Activated naive CD8-positive, alpha-beta T cell treated with anti-CD3 and anti-CD28 coated beads, Interleukin-2, amount 10 ng/mL, durations not matched to agents 7 days and 5 days (primary cell): ENCODE measurements at places on chromosomes 1 and 21.

DNA sequence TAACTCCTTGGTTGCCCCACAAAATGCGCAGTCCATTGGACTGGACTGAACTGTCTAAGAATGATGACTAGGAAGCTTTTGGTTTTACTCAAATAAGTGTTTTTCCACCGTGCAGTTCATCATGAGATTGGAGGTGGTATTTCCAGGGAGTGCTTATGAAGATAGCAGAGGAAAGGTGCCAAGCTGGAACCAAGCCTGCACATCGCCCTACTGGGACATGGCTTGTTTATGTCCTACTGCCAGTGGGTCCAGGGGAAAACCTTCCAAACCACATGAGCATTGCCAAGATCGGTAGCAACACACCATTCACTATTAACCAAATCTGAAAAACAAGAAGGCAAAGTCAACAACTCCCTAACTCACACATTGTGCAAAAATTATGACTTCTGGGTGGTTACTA, 54.7 kb upstream of the DSCAM start:
- no peaks in the 10 kb centered on the region for H3K4me1 ChIP-seq
- no peaks in the 10 kb centered on the region for H3K36me3 ChIP-seq
- H3K4me3 ChIP-seq = no peak overlapping the region
- DNase-seq = no peak

GRCh38 chr1:86325264-86325663, 70.9 kb downstream of the ODF2L start:
- H3K27ac ChIP-seq = no peak overlapping the region
- H3K4me3 ChIP-seq = no peak overlapping the region
- no peak for DNase-seq
- no peaks in the 10 kb centered on the region for H3K4me1 ChIP-seq
- H3K27me3 ChIP-seq = no peaks in the 10 kb centered on the region

- no peak overlapping the region for H3K4me3 ChIP-seq
- no peak overlapping the region for H3K27ac ChIP-seq
- H3K27me3 ChIP-seq = no peaks in the 10 kb centered on the region
- peaks cover 31% of the 10 kb centered on the region for H3K36me3 ChIP-seq
- no peak for DNase-seq
These were observed 10.3 kb downstream of the AHCTF1 start for GRCh38 chr1:246921481-246921880.

DNA sequence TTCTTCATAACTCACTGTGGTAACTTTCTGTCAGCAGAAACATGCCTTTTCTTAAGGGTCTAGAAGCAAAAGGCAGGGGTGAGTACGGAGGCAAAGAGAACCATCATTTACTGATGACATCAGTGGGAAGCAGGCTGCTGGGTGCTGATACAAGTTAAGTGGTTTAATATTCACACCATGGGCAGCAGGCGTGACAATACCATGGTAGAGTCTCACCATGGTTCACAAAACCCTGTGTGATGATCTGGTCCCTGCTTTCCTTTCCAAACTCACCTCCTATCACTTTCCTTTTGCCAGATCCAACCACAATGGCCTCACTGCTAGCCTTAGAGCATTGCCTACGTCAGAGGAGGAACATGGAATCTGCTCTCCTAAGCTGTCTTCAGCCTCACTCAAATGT, 8.7 kb downstream of the MAB21L3 start:
- H3K27ac ChIP-seq = no peak overlapping the region
- no peak overlapping the region for H3K4me3 ChIP-seq
- no peaks in the 10 kb centered on the region for H3K4me1 ChIP-seq
- H3K36me3 ChIP-seq = no peaks in the 10 kb centered on the region
- no peak for DNase-seq
- peaks cover 12% of the 10 kb centered on the region for H3K27me3 ChIP-seq

DNA sequence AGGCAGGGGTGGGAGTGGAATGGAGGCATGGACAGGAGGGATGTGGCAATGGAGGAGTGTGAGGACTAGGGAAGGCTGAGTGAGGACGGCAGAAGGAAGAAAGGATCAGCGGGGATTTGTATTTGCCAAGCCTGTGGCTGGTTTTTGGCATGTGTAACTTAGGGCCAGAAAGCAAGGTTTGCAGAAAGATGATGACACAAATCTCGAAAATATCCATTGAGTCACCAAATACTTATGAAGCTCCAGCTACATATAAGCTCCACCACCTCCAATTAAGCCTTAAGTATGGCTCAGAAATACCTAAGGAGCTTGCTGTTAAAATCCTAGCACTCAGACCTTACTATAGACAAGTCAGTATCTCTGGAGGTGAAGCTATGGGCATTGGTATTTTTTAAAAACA, 90.1 kb downstream of the OMA1 start:
- no peak overlapping the region for H3K27ac ChIP-seq
- H3K36me3 ChIP-seq = no peaks in the 10 kb centered on the region
- no peaks in the 10 kb centered on the region for H3K27me3 ChIP-seq
- H3K4me3 ChIP-seq = no peak overlapping the region
- H3K4me1 ChIP-seq = no peaks in the 10 kb centered on the region

- peaks cover 3% of the 10 kb centered on the region for H3K27me3 ChIP-seq
- no peak overlapping the region for H3K27ac ChIP-seq
- H3K4me1 ChIP-seq = no peaks in the 10 kb centered on the region
- no peaks in the 10 kb centered on the region for H3K36me3 ChIP-seq
- H3K4me3 ChIP-seq = no peak overlapping the region
These were observed 97.3 kb downstream of the PSMG1 start for GRCh38 chr21:39085843-39086405.

DNA sequence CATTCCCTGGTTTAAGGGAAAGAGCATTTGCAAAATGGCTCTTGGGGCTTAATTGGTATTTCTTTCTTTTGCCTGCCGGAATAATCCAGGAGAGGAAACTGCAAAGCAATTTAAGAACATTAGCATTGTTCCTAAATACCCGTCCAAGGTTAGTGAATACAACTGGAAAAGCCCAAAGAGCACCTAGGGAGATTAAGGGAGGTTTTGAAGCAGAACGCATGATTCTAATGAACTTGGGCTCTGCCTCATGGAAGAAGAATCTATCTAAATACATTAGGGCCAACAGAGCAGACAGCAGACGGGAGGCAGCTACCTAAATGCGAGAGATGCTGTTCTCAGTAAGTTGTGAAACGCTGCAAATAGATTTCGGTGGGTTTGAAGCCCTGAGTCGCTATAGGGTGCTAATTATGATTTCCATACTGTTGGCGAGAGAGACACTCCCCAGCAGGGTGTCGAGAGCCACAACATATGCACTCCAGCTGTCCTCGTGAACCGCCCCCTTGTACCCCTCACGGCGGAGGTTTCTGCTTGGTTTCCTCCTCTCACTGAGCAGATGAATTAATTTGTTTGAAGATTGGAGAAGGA, 326.7 kb upstream of the CAMK1G start:
- no peaks in the 10 kb centered on the region for H3K27me3 ChIP-seq
- no peak overlapping the region for H3K4me3 ChIP-seq
- DNase-seq = no peak
- no peaks in the 10 kb centered on the region for H3K4me1 ChIP-seq
- H3K27ac ChIP-seq = no peak overlapping the region

GRCh38 chr1:70005386-70006034, 199.9 kb downstream of the LRRC40 start:
- no peaks in the 10 kb centered on the region for H3K4me1 ChIP-seq
- H3K27ac ChIP-seq = no peak overlapping the region
- no peaks in the 10 kb centered on the region for H3K36me3 ChIP-seq
- H3K27me3 ChIP-seq = no peaks in the 10 kb centered on the region
- DNase-seq = no peak
- H3K4me3 ChIP-seq = no peak overlapping the region

DNA sequence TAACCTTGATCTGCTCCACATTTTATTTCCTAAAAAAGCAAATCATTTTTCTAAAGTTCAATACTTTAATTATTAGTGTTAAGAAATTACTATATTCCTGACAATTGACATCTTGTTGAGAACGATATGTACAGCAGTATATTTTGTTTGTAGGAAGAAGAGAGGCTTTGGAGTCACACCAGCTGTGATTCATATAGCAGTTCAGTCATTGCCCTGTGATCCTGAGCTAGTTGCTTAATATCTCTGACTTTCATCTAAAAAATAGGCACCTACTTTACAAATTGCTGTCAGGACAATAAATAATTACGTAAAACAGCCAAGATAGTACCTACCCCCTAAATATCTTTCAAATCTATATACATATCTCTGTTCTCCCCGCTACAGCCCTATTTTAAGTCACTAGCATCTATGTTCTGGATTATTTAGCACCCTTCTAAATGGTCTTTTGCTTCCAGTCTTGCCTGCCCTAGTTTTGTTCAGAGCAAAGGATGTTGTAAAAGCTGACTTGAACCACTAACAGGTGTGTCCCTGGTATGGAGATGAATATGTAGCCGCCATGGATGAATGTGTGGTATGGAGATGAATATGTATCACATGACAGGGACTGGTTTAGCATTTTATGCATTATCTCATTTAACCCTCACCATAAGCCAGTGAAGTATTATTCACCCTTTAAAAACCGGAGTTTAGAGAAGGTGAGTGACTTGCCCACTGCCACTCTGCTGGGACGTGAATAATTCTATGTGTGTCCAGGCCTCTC, 42.2 kb downstream of the RNF220 start:
- H3K4me1 ChIP-seq = no peaks in the 10 kb centered on the region
- no peak for DNase-seq
- H3K27ac ChIP-seq = no peak overlapping the region

DNA sequence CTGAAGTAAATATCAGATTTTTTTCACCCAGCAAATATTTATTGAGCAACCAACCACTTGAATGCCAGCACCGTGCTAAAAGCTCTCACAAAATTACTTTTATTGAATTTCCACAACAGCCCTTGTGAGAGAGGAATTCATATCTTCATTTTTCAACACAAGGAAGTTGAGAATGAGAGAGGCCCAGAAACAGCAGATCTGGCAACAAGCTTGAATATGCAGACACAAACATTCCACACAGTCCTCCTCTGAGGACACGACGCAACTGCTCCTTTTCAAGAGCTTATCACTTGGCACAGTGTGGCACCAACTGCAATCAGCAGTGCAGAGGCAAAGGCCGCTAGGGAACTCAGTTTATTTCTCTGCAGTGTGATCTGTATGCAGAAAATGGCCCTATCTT, 32.2 kb upstream of the IFNAR2 start:
- no peaks in the 10 kb centered on the region for H3K36me3 ChIP-seq
- H3K4me3 ChIP-seq = no peak overlapping the region
- H3K27me3 ChIP-seq = peaks cover 5% of the 10 kb centered on the region
- H3K4me1 ChIP-seq = peaks cover 19% of the 10 kb centered on the region
- no peak for DNase-seq

DNA sequence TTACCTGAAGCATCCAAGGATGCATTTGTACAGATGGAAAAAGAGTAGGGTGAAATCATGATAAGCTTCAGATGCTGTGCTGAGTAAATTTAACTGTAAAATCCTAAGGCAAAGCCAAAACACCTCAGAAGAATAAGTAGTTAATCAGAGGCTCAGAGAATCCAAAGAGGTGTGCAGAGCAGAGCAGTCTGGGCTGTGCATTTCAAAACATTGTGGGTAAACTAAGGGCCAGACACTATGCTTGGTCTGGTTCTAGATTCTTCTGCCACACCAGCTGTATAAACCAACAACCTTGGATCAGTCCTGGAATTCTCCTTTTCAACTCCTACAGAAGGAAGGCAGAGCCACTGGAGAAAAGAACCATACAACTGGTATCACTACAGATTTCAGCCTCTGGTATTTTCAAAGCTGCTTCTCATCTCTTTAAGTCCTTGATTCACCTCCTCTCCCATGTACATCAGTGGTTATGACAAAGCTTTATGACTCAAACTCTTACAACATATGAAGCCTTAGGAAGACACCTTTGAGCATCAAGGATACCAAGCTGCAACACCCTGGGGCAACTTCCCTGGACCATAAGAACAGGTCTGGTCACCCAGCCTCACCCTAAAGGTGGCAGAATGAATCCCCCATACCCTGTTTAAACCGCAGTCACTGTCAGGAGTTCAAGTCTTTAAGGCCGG, 11.6 kb upstream of the HIPK1 start:
- H3K4me3 ChIP-seq = no peak overlapping the region
- H3K36me3 ChIP-seq = peaks cover 16% of the 10 kb centered on the region
- DNase-seq = no peak
- H3K27ac ChIP-seq = no peak overlapping the region
- H3K27me3 ChIP-seq = peaks cover 3% of the 10 kb centered on the region

GRCh38 chr1:57788313-57788712, 364.5 kb upstream of the DAB1 start:
- no peaks in the 10 kb centered on the region for H3K27me3 ChIP-seq
- no peaks in the 10 kb centered on the region for H3K36me3 ChIP-seq
- no peak overlapping the region for H3K27ac ChIP-seq
- H3K4me3 ChIP-seq = no peak overlapping the region

DNA sequence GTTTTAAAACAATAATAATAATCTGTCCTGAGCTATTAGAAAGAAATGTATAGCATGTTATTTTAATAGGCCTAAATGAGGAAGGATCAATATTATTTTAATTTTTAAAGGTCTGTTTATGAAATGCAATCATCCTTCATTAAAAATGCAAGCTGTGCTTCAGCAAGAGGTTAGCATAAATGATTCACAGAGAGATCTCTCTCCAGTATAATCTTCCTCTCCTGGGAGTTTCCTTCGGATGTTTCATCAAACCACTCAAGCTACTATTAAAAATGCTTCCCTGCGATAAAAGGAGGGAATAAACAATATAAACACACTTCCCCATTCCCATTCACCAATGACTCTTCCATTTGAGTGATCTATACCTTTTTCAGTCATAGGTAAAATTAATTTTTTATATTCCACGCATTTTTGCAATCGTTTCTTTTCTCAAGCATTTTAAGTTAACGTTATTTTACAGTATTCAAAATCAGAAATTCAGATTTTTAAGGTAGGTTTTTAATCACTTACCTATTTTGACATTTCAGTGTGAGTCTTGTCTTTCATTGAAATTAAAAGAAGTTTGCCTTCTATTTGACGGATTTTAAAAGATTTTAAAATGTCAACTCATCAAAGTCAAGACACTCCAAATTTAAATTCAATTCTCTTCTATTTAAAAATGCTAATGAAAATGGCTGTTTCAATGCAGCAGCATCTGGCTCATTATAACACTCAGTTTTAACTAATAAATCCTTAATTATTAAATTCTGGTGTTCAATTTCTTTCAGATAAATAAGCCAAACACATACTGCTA, 64.3 kb downstream of the RERE start:
- H3K36me3 ChIP-seq = peaks cover 9% of the 10 kb centered on the region
- no peak overlapping the region for H3K27ac ChIP-seq
- H3K27me3 ChIP-seq = no peaks in the 10 kb centered on the region
- H3K4me1 ChIP-seq = peaks cover 17% of the 10 kb centered on the region
- DNase-seq = no peak

DNA sequence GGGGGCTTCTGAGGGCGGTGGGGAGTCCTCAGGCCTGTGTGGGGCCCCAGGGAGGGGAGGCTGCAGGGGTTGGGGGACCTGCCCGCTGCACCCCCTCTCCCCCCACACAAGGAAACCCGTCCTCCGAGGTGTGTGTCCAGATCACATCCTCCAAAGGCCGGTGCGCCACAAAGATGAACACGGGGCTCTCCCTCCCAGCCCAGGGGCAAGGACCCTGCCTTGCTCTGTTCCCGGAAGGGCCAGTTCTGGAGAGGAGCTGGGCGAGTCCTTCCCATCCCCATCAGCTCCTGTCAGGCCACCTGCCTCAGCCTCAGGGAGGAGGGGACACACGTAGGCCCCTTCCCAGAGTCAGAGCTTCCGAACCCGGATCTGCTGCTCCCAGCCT, 2.5 kb upstream of the TTLL10 start:
- peak; percentile 31 for DNase-seq
- H3K27ac ChIP-seq = no peak overlapping the region
- H3K4me3 ChIP-seq = no peak overlapping the region
- peaks cover 9% of the 10 kb centered on the region for H3K4me1 ChIP-seq
- H3K27me3 ChIP-seq = peaks cover 17% of the 10 kb centered on the region
- no peaks in the 10 kb centered on the region for H3K36me3 ChIP-seq

GRCh38 chr1:7752512-7753417, 18.3 kb upstream of the VAMP3 start:
- H3K27me3 ChIP-seq = peaks cover 5% of the 10 kb centered on the region
- no peaks in the 10 kb centered on the region for H3K36me3 ChIP-seq
- no peak for DNase-seq
- H3K4me3 ChIP-seq = peak overlapping the region; percentile 53
- no peak overlapping the region for H3K27ac ChIP-seq
